ENCODE measurements at places on chromosomes 5 and 9. TPM values are rescaled to one million over a fixed set of nuclear protein-coding genes. Genes with fewer than 3 reads are reported as not detected.

DNA sequence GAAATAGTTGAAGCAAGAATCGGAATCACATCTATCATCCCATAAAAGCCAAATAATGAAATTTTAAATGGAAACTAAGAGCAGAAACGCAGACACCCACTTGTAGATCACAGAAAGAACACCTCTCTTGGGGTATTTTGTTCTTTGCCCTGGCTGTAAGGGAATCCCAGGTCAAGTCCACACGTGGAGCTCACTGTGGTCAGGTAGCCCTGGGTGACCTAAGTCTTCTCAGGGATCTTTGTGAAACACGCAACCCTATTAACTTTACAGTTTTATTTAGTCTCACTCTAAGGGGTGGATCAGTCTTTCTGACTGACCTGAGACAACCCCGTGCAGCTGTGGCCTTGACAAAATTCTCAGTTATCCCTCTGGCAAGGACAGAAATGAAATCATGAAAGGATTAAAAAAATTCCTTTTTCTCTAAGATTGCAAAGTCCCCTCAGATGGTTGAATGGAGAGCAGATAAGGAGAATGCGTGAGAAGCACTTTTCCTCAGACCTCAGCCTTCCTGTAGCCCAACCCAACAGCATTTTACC is 111.6 kb downstream of the NREP start:
- DNase-seq = no peak

DNA sequence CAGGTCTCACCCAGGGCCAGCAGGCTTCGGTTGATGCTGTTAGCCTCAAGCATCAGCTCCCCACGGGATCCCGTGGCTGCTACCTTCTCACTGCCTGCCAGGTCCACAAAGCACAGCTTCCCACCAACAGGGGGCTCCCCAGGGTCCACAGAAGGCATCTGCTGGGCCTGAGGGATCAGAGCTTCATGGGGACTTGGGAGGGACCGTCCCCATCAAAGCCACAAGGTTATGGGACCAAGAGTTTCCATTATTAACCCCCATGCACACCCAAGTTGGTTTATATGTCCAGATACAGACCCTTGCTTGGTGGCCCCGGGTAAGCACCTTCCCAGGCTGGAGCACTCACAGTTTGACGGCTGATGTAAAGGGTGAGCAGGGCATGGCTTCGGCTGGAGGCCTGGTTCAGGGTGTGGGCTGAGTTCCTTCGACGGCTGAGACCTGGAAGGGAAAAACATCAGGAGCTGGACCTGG is 3.0 kb downstream of the KIF12 start:
- no peak for DNase-seq

DNA sequence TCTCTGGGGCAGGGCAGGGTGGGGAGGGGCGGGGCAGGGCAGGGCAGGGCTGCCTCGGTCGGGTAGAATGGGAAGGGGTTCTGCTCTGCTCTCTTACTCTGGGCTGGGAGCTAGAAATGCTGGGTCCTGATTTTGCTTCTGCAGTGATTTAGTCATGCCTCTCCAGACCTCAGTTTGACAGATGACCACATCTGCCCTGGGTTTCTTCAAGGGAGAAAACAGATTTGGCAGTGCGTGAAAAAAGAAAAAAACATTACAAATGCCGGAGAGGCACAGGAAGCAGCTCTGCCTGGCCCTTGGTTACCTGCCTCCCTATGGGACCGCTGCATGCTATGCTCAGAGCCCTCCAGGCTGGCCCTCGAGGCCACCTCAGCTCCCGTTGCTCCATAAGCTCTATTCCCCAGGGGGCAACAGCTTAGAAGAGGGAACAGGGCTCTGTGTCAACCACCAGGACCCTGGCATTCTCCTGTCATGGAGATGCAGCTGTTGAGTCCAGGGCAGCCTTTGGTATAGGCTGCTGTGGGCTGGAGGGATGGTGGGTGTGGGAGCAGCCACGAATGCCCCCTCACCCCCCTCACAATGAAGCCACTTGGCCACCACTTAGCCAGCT is 53.2 kb upstream of the UBTD2 start:
- DNase-seq = no peak

GRCh38 chr9:97602430-97602829 is 30.7 kb downstream of the TSTD2 start:
- no peak for DNase-seq

DNA sequence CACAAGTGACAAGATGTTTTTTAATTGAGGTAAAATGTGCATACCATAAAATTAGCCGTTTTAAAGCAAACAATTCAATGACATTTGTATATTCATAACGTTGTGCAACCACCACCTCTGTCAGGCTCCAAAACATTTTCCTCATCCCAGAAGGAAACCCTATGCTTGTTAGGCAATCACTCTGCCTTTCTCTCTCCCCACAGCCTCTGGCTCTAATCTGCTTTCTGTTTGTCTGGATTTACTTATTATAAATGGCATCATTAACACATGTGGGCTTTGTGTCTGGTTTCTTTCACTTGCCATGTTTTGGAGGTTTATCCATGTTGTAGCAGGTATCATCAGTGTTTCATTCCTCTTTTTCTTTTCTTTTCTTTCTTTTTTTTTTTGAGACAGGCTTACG is 1.4 kb upstream of the N4BP3 start:
- DNase-seq = peak; percentile 25

GRCh38 chr5:78930721-78931120 is 54.4 kb downstream of the ARSB start:
- peak; percentile 42 for DNase-seq

GRCh38 chr9:93288891-93289883 is 105.2 kb downstream of the WNK2 start:
- peak; percentile 62 for DNase-seq

DNA sequence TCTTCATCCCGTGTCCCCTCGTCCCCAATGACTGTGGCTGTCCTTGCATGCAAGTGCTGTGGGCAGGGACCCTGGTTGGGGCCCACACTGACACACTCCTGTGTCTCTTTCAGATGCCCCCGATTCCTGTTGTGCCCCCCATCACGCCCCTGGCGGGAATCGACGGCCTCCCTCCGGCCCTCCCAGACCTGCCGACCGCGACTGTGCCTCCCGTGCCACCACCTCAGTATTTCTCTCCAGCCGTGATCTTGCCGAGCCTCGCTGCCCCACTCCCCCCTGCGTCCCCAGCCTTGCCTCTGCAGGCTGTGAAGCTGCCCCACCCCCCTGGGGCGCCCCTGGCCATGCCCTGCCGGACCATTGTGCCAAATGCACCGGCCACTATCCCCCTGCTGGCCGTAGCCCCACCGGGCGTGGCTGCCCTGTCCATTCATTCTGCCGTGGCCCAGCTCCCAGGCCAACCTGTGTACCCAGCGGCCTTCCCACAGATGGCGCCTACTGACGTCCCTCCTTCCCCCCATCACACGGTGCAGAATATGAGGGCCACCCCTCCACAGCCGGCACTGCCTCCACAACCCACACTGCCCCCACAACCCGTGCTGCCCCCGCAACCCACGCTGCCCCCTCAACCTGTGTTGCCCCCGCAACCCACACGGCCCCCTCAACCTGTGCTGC is 75.0 kb downstream of the WNK2 start:
- no peak for DNase-seq

DNA sequence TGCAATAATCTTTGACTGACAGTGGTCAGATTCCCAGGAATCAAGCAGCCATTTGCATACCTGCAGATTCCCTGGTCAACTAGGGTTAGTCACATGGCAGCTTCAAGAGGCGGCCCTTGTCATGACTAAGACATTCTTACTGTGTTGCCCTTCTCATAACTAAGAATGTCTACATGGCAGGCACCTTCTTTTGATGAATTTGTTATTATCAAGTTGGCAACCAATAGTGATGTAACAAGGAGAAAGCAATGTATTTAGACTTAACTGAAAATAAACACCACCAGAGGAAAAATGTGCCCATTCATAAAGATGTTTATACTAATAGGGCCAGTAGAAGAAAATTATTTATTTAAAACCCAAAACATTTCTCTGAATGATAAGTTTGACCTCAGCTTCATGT is 215.6 kb downstream of the TLE1 start:
- DNase-seq = peak; percentile 67

DNA sequence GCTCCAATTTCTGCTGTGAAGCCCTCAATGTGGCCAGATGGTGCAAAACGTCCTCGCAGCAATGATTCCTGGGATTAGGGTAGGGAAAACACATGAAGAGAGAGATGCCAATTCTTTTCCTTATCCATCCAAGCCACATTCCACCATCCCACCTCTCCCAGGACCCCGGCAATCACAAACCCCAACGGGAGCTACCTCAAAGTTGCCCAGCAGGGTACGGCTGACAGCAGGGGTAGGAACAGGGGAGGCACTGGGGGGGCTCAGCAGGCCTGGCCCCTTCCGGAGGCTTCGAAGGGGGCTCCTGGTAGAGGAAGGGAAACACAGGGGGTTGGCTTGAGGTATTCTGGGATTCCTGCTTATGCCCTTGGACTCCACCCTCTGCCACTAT is 3.4 kb upstream of the STOML2 start:
- DNase-seq = no peak

DNA sequence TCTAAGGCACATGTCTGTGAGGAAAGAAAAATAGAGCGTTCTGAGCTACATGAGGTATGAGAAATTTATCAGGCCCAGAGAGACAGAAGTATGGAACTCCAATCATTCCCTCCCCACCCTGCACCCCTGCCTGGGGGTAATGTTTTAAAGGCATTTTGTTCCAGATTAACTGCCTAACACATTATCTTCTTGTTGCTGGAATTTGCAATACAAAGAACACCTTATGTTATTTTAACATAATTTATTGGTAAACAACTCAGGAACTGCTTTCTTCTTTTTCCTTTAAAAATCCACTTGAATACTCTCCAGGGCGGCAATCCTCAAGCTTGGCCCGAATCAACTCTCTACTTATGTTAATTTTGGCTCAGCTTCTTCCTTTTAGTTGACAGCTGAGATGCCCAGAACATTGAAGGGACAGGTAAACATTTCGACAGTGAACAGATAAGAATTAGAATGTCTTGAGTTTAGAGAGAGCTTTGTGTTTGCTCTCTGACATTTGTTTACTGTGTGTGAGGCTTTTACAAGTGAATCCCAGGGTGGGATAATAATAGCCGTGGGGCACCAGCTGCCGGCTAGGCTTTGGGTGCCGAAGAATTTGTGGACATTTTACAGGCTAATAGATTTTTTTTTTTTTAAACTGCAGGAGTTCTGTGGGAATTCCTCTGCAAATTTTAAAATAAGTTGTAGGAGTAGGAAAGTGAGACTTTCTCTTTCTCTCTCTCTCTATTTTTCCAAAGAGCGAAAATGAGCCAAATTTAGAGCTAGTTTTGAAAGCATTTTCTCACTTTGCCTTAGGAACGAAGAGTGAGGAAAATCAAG is 96.4 kb upstream of the TAF11L2 start:
- no peak for DNase-seq

GRCh38 chr9:114478871-114479270 is 26.4 kb downstream of the WHRN start:
- DNase-seq = no peak

DNA sequence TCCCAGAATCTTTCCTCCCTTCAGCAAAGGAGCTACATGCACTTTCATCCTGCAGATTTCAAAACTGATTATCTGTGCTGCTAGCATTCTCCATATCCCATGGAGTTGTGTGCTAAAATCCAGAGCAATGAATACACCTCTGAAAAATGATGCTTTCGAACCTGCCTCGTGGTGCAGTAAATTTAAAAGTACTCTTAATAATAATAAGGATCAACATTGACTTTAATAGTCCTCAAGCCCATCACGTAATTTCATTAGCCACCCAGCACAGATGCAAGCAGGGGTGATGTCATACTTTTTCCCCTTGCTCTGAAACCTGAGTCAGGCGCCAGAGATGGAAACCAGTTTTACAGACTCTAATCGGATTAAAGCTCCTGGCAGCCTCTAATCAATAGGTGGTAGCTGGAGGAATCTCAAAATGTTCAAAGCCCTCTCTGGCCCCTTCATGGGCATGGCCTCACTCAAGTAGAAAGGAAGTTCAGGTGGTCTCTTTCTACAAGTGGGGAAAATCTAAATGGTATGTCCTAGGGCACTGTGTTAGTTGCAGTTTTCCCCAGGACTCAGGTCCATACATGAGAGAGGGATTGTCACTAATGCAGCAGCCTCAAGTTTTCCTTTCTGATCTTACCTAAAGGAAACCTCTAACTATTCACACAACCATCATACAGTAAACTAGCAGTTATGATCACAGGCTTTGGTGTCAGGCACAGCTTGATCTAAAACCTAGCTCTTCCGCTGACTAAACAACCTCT is 221.6 kb upstream of the SLC30A5 start:
- DNase-seq = no peak

GRCh38 chr9:100101608-100102007 is 2.6 kb downstream of the INVS start:
- DNase-seq = no peak

- no peak for DNase-seq
Observed at GRCh38 chr5:88389338-88390095, 120.9 kb upstream of the TMEM161B start.

DNA sequence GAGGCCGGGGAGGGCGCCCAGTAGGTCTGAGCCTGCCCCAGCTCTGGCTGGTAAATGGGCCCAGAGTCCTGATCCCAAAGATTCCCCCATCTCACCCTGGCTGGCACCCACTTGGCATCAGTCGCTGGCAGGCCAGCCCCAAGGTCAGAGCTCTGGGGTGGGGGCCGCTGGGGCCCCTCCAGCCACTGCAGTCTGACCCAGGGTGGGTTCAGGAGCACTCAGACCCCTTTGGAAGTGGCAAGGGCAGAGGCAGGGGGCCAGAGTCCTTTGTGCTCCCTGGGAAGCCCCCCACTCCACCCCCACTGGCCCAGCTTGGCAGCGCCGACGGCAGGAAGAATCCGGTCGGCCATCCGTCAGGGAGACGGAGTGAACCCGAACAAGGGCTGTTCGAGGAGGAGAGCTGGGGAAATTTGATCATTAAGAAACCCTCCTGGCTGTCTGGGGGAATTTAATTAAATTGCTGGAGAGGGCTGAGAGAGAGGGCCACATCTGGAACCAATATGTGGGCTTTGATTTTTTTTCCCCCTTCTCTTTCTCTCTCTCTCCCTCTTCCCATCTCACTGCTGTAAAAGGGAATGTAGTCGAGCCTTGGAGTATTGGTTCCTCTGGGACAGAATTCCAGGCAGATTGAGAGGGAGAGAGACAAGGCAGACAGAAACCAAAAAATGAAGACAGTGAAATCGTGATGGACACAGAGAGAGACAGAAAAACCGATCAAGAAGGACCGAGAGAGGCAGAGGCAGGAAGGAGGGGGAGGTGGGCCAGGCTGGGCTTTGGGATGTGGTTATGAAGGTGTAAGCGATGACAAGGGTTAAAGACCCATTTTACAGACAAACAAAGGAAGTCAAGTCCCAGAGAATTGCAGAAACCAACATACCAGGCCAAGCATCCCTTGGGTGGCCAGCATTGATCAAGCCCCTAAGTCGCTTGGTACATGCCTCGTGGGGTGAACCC is 8.1 kb upstream of the ASB6 start:
- DNase-seq = no peak

The SHC3 gene
- 13.9 TPM for total RNA-seq

The PTCD2 gene
- 10.0 TPM for total RNA-seq

The PDZD2 gene
- not detected for total RNA-seq

The PCDHGB7 gene
- 5.8 TPM for total RNA-seq

The BTNL8 gene
- total RNA-seq = not detected

The ABCA2 gene
- 3.8 TPM for total RNA-seq

The LTC4S gene
- not detected for total RNA-seq

The PSIP1 gene
- total RNA-seq = 27.2 TPM

The LVRN gene
- total RNA-seq = 0.18 TPM

The FYB1 gene
- total RNA-seq = not detected

The FSTL4 gene
- 0.18 TPM for total RNA-seq

The MSX2 gene
- 2.2 TPM for total RNA-seq

The SPATA31A3 gene
- not detected for total RNA-seq

The PCDHGB6 gene
- 2.8 TPM for total RNA-seq
